ENCODE measurements at places on chromosomes 1 and 21. TPM values are rescaled to one million over a fixed set of nuclear protein-coding genes. Genes with fewer than 3 reads are reported as not detected.
A peak's percentile ranks its signal among the peaks of the same experiment; 100 is the strongest.

Gene SYT14
- total RNA-seq = 0.98 TPM

Gene C1QA
- 55.0 TPM for total RNA-seq

Gene CELA2B
- total RNA-seq = 2.7 TPM

Gene DIO1
- total RNA-seq = not detected

Gene AVPR1B
- 0.44 TPM for total RNA-seq

Gene TMEM52
- 66.3 TPM for total RNA-seq

Gene AMY2A
- not detected for total RNA-seq

Gene PRAMEF12
- total RNA-seq = not detected

Gene DLGAP3
- total RNA-seq = 0.22 TPM

Gene TFF3
- total RNA-seq = 3.1 TPM

Gene DNASE2B
- total RNA-seq = 0.09 TPM

Gene FCRL5
- total RNA-seq = not detected

DNA sequence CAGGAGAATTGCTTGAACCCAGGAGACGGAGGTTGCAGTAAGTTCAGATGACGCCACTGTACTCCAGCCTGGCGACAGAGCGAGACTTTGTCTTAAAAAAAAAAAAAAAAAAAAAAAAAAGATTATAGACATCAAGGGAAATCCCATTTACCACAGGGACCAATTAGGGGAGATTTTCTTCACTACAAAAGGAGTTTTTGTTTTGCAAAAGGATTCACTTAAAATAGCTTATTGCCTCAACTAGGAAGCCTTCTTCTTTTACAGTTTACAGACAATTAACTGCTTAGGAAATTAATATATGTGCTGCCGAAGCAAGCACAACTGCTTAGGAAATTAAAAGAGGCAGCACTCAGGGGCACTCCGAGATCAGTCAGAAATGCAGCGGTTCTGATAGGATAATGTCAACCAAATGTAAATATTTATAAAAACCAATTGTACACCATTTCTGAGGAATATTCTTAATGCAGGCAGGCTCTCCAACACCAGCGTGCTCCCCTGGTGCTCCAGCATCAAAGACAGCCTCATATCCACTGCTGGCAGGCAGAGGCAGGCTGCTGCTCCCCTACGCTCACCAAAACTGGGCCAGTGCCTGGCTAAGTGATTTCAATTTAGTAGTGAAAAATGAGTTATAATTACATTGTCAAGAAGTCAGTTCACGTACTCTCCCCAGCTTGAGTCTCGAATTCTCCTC lies 107.9 kb upstream of the RAB4A start:
- no peak for DNase-seq

DNA sequence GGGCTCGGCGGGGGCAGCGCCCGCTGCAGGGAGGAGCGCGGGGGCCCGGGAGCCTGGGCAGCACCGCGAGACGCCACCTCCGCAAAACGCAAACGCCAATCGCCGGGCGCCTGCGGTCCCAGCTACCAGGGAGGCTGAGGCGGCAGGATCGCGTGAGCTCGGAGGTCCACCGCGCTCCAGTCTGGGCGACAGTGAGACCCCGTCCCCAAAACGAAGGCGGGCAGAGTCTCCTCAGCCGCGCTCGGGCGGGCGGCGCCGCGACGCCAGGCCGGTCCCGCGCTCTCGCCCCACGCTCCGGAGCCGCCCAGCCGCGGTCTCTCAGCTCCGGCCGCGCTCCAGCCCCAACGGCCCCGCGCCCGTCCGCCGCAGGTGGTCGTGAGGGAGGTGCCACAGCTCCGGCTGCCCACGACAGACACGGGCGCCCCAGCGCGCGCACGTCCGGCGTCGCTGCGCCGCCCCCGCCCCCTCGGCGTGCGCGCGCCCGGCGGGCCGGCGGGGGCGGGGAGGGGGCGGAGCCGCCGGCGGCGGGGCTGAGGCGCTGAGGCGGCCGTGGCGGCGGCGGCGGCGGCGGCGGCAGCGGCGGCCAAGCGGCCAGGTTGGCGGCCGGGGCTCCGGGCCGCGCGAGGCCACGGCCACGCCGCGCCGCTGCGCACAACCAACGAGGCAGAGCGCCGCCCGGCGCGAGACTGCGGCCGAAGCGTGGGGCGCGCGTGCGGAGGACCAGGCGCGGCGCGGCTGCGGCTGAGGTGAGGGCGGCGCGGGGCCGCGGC lies at the start of gene ADARB1:
ADARB1 (plus strand) TSS at position 533 of the 770 bp plus-strand sequence. CDS start 97,077 bp downstream, outside the sequence.
- DNase-seq = peak; percentile 83

GRCh38 chr1:55443175-55443915 lies 228.2 kb upstream of the USP24 start:
- peak; percentile 95 for DNase-seq

DNA sequence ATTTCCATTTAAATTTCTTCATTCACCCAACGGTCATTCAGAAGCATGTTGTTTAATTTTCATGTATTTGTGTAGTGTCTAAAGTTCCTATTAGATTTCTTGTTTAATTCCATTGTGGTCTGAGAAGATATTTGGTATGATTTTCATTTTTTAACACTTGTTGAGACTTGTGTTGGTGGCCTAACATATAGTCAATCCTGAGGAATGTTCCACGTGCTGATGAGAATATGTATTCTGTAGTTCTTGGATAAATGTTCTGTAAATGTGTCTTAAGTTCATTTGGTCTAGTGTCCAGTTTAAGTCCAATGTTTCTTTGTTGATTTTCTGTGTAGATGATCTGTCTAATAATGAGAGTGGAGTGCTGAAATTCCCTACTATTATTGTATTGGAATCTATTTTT lies 22.7 kb upstream of the LCE5A start:
- no peak for DNase-seq

DNA sequence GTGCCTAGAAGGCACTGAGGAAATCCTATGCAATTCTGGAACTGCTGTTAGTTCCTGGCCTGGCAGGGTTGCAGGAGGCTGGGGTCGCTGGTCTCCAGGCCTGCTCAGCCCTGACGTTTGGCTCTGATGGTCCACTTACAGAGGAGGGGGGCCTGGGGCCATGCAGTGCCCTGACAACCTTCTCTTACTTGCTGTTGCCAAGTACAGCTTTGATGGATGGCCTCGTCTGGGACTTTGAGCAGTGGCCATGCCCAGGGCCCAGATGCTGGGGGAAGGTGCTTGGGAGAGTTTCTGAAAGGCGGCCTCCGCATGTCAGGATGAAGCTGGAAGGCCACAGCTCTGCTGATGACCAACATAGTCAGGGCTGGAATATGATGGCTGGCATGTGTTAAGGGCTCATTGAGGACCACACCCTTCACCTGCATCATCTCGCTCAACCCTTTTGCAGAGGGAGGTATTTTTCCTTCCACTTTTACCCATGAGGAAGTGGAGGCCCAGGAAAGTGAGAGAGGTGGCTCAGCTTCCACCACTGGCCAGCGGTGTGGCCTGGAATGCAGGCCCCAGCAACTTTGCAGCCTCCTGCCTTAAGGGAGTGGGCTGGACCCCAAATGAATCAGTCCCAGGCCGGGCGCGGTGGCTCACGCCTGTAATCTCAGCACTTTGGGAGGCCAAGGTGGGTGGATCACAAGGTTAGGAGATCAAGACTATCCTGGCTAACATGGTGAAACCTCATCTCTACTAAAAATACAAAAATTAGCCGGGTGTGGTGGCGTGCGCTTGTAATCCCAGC lies 34.7 kb upstream of the LRRC3 start:
- no peak for DNase-seq

DNA sequence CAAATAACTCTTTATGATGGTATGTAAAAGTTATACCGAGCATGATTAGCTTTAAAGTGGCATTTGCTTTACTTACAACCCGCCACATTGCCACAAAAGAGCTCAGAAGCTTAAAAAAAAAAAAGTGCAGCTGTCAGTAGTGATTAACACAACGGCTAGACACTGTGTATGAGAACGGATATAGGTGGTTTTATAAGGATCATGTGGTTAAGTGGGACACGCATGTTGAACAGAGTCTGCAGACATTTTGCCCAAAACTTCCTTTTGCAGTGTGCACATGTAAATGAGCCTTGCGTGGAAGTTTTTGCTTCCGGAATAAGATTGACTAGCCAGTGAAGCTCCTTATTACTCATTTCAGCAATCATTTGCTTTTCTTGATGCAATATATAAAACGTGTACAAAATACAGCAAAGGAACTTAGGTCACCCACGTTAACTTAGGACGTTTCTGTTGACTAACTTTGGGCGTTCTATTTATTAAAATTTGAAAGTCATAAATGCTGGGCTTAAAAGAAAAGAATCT lies 58.7 kb upstream of the RGS1 start:
- peak; percentile 63 for DNase-seq

GRCh38 chr1:94715321-94715720 lies 104.8 kb upstream of the SLC44A3 start:
- DNase-seq = no peak

GRCh38 chr1:232598133-232598532 lies 31.8 kb downstream of the SIPA1L2 start:
- no peak for DNase-seq

DNA sequence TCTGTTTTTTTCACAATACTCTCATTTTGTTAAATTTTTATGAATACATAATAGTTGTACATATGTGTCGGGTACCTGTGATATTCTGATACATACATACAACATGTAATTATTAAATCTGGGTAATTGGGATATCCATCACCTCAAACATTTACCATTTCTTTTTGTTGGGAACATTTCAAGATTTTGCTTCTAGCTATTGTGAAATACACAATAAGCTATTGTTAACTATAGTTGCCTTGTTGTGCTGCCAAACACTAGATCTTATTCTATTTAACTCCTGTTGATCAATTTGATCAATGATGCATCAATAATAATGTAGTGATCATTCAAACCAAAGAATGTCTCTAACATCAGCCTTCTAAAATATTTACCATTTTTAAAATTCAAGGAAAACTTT lies 234.6 kb upstream of the NR5A2 start:
- DNase-seq = no peak

DNA sequence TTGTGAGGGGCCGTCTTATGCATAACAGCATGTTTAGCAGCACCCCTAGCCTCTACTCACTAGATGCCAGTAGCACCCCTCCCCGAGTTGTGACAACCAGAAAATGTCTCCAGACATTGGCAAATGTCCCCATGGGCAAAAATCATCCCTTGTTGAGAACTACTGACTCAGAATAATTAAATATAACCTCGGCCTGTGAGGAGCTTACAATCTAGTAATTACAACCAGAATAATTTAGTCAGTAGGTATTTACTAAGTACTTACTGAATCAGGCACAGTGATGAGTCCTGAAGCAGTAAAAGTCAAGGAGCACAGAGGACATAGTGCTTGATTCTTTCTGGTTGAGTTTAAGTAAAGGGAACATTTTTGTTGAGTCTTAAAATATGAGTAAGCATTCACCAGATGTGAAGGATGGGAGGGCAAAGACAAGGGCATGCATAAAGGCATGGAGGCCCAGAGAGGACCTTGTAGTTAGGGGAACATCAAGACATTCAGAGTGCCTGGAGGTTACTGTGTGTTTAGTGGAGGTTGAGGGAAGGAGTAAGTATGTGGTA lies 44.1 kb upstream of the KCNQ4 start:
- no peak for DNase-seq

DNA sequence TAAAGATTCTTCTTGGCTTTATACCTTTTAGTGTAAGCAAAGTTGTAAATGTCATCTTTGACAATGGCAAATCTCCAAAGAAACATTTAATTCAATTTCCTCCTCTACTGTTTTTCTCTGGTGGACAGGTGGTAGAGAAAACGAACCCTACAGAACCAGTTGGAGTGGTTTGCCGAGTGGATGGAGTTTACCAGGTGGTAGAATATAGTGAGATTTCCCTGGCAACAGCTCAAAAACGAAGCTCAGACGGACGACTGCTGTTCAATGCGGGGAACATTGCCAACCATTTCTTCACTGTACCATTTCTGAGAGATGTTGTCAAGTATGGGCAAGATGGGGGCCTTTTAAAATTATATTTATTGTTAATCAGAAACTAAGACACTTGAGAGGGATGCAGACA lies 25.8 kb downstream of the UAP1 start:
- no peak for DNase-seq

GRCh38 chr1:8629241-8630091 lies 188.0 kb downstream of the RERE start:
- no peak for DNase-seq

- no peak for DNase-seq
These were observed 7.1 kb upstream of the C1orf115 start for GRCh38 chr1:220682901-220683576.

All from muscle of leg (tissue), 16 donors.